ENCODE measurements at places on chromosomes 7 and 10.

DNA sequence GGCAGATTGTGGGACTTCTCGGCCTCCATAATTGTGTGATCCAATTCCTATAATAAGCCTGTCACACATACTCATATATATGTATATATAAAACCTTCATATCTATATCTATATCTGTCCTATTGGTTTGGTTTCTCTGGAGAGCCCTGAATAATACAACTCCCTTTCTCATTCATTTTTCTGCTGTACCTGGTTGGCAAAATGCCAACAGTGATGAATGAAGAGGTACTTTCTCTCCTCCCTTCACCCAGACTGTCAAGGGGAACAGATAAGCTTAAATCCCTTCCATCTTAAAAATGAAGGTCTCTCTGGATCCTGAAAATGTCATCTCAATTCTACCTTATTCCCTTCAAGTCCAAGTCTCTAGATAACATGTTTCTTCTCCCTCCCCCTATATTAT lies 60.3 kb upstream of the FOXP2 start:
- no peak for DNase-seq

GRCh38 chr10:118017850-118018249 lies 28.9 kb downstream of the RAB11FIP2 start:
- DNase-seq = peak; percentile 38

DNA sequence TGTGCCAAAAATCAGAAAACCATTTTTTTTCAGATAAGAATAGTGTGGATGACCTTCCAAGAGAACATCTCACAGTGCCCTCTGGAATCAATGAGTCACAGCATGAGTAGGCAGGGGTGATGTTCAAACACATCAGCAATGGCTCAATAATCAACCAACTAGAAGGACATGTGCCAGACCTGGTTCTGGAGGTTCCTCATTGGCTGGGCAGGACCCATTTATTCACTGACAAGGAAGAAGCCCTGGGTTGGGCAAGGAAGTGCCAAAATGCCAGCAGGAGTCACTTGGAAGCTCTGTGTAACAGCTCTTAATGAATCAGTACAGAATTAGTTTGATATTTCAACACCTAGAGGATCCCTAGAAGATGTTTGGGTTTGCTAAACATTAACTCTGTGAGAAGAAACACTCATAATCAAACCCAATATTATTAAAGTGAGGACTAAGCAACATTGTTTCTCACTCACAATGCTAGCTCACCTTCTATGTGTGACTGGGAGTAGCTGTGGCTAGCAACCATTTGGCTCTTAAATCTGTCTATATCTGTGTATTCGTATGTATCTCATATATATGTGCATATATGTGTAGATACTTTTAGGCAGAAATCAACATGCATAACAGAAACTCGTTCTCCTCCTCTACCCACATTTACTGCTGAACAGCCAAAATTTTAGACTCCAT lies 72.3 kb upstream of the APBB1IP start:
- no peak for DNase-seq

GRCh38 chr10:118115701-118116100 lies 69.0 kb upstream of the RAB11FIP2 start:
- DNase-seq = no peak

GRCh38 chr7:155660059-155660757 lies 15.7 kb downstream of the RBM33 start:
- DNase-seq = no peak

DNA sequence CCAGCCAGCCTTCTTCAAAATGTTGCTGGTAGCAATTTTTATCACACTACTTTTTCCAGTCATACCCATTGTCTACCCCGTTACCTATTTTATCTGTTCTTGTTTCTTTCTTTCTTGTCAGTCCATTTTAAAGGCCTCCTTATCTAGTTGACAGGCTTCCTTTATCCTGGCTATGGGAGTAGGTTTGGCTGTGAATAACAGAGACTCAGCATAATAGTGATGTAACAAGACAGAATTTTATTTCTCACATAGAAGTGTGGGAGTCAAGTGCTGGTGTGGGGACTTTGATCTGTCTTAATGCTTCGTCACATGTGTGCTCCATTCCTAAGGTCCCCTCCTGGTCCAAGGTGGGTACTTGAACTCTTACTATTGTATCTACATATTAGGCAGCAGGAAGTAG lies 283.6 kb downstream of the EXOC4 start:
- DNase-seq = no peak

GRCh38 chr10:52258799-52259425 lies 55.2 kb upstream of the DKK1 start:
- DNase-seq = no peak

GRCh38 chr7:96638669-96639068 lies 71.0 kb downstream of the SEM1 start:
- DNase-seq = no peak

- no peak for DNase-seq
These were observed 638.7 kb downstream of the PARD3 start for GRCh38 chr10:34176351-34176750.

GRCh38 chr7:33616752-33617151 lies 288.6 kb upstream of the BMPER start:
- DNase-seq = no peak

DNA sequence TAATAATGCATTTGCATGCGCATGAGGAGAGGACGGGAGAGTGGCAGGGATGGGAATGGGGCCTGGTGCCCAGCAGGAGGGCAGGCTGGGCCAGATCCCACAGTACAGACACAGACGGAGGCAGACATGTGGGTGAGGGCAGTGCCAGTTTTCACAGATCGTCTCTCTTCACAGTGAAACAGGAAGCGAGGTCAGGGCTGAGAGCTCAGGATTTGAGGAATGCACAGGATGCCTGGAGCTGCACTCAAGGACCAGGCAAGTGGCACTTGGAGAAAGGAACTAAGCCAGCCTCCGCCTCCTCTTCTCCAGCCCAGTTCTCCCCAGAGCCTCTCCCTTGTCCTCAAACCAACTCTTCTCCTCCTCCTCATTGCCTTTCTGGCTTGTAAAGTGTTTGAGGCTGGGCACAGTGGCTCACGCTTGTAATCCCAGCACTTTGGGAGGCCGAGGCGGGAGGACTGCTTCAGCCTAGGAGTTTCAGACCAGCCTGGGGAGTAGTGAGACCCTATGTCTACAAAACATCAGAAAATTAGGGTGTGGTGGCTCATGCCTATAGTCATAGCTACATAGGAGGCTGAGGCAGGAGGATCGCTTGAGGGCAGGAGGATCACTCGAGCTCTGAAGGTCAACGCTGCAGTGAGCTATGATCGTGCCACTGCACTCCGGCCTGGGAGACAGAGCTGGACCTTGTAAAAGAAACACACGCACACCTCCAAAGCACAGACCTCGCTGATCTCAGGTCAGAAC lies 115.2 kb downstream of the HIP1 start:
- no peak for DNase-seq

- DNase-seq = no peak
These were observed 134.2 kb upstream of the AKR1E2 start for GRCh38 chr10:4691776-4692175.

DNA sequence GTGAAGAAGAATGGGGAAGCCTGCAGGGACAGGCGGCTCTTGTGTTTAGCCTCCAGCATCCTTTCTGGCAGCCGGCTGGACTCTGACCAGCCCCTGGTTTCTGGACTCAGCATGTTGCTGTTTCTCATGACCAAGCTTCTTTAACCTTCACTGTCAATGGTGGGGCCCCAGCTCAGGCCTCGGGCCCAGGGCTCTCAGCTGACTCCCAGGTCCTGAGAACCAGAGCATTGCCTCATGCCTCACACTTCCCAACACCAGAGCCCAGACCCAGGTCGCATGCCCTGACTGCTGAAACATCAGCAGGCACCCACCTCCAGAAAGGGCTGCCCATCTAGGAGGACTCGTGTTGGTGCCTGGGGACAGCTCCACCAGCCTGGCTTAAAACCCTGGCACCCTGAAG lies 34.8 kb upstream of the FGFR2 start:
- DNase-seq = no peak

DNA sequence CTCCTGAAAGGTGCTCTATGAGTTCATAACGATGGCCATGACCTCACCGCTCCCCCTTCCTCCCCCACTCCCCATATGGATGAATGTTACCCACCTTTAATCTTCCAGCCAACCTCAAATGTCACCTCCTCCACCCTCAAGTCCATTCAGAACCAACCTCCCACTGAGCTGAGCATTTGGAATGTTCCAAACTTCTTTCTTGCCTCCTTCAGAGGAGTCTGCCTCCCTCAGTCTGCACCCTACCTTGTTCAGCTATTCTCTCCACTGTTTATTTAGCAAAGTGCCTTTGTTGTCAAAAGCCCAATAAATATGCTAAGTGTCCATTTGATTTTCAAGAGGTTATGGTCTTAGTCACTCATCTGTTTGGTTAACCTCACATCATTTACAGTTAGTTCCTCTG lies 22.9 kb upstream of the MTPAP start:
- DNase-seq = no peak

- DNase-seq = peak; percentile 30
These were observed 133.5 kb upstream of the FEZF1 start for GRCh38 chr7:122438006-122438405.

GRCh38 chr7:137986252-137987017 lies 15.5 kb downstream of the CREB3L2 start:
- DNase-seq = no peak

DNA sequence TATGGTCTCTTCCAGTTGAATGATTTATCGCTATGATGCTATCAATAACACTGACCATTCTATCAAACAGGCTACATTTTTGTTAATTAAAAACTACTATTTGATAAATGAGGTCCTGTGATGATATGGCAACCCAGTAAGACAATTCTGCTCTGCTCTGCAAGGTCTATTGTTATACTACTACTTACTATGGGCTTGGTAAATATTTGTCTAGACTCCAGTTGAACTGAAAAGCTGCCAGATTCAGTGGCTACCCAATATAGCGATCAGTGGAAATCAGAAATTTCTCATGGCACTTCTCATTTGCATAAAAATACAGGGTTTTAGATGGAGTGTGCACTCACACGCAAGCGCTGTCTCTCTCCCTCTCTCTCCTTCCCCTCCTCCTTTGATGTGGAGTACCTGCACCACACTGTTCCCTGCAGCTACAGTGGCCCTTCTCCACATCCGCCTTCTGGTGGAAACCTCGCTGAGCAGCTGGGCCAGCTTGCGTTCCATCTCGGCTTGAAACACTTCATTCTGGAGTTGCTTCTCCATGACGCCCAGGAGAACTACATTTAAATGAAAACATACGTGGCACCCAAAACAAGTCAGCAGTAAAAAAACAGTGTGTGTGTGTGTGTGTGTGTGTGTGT lies 77.9 kb downstream of the KIAA1549 start:
- DNase-seq = no peak

DNA sequence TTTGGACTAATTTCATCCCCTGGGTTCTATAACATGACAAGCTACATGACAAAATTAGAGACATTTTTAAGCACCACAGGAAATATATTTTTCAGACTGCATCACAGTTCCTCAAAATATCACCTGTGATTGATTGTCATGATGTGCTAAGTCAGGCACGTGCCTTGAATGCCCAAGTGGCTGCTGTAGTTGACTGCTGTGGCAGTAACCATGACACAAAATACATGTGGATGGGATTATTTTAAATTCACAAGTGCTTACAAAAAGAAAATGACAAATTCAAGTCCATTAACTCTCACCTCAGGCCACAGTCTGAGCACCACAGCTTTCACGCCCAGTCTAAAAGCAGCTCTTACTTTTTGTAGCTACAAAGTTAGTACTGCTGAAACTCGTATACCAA lies 45.5 kb downstream of the TNPO3 start:
- no peak for DNase-seq

DNA sequence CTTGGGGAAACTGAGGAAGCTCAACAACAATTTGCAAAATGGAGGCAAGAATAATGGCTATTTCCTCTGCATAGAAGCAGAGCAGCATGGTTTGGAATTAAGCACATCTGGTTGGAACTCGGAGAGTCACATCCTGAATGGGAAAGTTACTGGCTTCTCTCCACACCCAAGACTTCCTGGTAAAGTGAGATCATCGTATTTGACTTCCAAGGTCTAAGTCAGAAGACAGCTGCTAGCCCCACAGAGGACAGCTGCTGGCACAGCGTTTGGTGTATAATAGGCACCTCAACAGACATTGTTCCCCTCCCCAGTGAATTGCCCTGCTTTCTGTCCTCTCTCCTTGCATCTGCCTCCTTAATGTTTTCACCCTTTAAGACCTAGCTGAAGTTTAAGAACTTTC lies 37.0 kb upstream of the NRF1 start:
- no peak for DNase-seq

GRCh38 chr10:118272149-118272721 lies 69.9 kb downstream of the FAM204A start:
- DNase-seq = peak; percentile 48

DNA sequence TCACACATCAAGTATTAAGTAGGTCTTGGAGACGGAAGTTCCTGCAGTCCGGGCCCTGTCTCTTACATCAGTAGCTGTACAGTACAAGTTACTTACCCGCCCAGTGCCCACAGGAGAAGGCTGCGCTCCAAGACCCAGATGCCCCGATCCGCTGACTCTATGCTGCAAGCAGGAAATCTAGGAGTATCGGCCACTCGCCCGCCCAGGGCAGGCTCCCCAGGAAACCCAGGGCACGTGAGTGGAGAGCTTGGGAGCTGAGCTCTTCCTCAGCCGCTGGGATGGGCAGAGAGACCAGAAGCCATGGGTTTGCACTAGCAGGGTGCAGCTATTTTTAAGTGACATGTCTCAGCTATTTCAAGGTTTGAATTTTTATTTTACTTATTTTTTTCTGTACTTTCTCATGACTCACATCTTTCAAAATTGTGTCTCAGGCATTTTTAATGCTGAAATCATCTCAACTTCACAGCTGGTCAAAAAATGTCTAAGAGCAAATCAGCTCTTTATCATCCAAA lies 1.9 kb upstream of the GPER1 start:
- DNase-seq = no peak

DNA sequence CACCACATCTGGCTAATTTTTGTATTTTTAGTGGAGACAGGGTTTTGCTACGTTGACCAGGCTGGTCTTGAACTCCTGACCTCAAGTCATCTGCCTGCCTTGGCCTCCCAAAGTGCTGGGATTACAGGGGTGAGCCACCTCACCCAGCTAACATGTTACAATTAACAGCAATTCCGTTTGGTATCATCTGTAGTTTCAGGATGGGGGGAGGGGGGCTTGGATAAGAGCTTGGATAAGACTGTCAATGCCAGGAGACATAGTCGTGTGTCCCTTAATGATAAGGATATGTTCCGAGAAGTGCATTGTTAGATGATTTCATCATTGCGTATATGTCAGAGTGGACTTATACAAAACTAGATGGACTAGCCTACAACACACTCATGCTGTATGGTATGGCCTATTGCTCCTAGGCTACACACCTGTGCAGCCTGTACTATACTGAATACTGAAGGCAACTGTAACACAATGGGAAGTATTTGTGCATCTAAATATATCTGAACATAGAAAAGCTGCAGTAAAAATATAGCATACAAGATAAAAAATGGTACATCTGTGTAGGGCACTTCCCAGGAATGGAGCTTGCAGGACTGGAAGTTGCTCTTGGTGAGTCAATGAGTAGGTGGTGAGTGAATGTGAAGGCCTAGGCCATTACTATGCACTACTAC lies 103.9 kb upstream of the TNS3 start:
- DNase-seq = no peak

- no peak for DNase-seq
These were observed 5.6 kb downstream of the AVL9 start for GRCh38 chr7:32500922-32501341.

- no peak for DNase-seq
These were observed 528.8 kb upstream of the PCDH15 start for GRCh38 chr10:55329796-55330195.
